Stimulated activated CD8-positive, alpha-beta memory T cell treated with anti-CD3 and anti-CD28 coated beads, Interleukin-15, amount 100 ng/mL, for 1 hour (primary cell): ENCODE measurements at places on chromosomes 13 and 19.

- no peak for DNase-seq
These were observed 77.4 kb upstream of the NBEA start for GRCh38 chr13:34864671-34865070.

GRCh38 chr13:32902874-32903273, 113.3 kb upstream of the KL start:
- no peak for DNase-seq

GRCh38 chr19:46863818-46864629, 3.2 kb downstream of the ARHGAP35 start:
- no peak for DNase-seq

- no peak for DNase-seq
These were observed 16.5 kb upstream of the FOSB start for GRCh38 chr19:45451131-45451849.

- no peak for DNase-seq
These were observed 65.2 kb upstream of the USPL1 start for GRCh38 chr13:30552567-30552966.

DNA sequence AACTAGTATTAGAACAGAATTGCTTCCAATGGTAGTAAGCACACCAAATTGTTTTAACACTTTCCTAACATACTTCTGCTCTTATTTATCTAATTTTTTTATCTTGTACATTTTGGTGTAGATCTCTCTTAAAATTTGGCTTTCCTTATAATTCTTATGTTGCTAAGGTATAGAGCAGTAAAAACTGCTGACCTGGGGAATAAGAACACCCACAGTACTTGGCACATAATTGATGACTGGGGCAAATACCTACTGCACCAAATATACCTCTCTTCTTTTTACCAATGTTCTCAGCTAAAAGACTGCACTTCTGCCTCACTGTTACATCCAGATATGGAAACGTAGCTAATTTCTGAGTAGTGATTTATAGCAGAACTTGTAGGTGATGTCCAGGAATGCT, 642.2 kb downstream of the LIG4 start:
- no peak for DNase-seq

GRCh38 chr19:4967738-4968461, 1.0 kb upstream of the KDM4B start:
- DNase-seq = no peak

- no peak for DNase-seq
These were observed 4.7 kb upstream of the PGLS start for GRCh38 chr19:17506745-17507144.

DNA sequence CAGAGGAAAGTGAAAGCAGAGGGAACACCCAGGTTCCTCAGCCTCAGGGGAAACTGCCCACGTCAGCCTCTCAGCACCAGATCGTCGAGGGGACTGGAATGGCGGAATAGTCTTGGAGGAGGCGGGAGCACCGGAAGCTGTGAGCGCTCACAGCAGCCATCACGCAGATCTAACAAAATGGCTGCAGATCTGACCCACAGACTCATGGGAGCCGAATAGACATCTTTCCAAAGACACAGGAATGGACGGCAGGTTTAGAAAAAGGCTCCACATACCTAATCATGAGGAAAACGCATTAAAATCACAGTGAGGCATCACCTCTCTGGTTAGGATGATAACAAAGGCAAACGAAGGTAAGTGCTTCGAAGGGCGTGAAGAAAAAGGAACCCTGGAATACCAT, 11.8 kb upstream of the LILRA2 start:
- no peak for DNase-seq

DNA sequence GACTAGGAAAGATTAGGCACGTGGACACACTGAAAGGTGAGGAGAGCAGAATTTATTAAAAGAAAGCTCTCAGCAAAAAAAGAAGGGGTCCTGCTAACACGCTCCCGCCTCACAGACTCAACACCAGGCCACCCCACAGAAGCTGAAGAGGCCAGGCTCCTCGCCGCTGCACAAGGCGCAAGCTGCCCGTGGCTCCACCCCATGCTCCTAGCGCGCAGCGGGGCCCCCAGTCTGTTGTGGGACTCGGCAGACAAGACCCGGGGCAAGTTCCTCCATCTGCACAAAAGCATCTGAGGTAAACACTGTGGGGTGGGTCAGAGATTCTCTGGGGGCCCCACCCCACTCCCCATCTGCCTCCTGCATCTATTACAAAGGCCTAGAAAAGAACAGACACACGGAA, 1462.4 kb downstream of the EFNB2 start:
- DNase-seq = no peak

- no peak for DNase-seq
These were observed 26.4 kb upstream of the SCEL start for GRCh38 chr13:77508959-77509620.

GRCh38 chr19:48964205-48965039, 687 bp upstream of the FTL start:
- no peak for DNase-seq

- DNase-seq = no peak
These were observed 15.7 kb upstream of the ENOX1 start for GRCh38 chr13:43802511-43802910.

- no peak for DNase-seq
These were observed 1034.9 kb downstream of the PCDH9 start for GRCh38 chr13:66195238-66195637.

DNA sequence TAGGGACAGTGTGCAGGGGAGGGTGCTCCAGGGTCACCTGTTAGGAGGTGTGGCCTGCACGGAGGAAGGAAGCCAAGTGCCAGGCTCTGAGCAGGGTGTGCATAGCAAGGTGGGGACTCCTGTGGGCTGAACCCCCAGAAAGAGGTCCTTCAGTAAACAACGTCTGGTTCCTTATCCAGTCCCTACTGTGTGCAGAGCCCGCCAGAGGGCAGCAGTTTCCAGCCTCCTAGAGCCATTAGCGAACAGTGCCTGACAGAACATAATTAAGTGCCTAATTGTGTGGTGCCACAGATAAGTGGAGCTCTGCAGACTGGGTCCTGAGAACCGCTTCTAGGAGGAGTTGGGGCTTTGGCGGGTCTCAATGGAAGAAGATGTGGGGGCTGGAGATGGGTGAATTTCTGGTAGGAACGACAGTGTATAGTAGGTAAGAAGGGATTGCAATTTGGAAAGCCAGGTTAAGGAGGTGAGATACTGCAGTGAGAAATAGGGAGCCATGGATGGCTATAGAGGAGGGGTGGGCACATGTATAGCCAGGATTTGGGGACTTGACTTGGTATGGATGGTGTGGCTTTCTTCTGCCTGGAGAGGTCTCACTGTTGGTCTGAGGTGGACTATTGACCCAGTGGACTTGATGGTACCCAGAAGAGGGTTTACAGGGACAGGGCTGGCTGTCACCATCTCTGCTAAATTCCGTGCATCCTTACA, 323.1 kb downstream of the ZNF536 start:
- DNase-seq = no peak

GRCh38 chr13:102769679-102770078, 3.9 kb downstream of the TEX30 start:
- no peak for DNase-seq

DNA sequence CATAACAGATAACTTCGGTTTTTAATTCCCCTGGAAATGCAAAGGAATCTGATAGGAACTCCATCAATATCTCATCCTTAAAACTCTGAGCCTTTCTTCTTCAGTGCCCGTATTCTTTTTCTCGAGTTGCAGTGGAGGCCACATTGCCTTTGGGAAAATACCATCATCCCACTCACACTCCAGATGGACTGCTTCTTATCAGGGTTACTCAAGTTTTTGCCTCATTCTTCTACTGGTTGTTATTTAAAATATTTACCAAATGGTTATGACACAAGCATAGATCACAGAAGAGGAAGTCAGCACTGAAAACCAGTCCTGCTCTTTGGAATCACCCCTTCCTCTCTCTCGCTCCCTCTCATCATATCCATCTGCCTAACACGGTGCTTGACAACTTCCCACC, 1020.5 kb upstream of the SLC10A2 start:
- no peak for DNase-seq

GRCh38 chr13:78430166-78430791, 173.1 kb downstream of the POU4F1 start:
- DNase-seq = no peak

DNA sequence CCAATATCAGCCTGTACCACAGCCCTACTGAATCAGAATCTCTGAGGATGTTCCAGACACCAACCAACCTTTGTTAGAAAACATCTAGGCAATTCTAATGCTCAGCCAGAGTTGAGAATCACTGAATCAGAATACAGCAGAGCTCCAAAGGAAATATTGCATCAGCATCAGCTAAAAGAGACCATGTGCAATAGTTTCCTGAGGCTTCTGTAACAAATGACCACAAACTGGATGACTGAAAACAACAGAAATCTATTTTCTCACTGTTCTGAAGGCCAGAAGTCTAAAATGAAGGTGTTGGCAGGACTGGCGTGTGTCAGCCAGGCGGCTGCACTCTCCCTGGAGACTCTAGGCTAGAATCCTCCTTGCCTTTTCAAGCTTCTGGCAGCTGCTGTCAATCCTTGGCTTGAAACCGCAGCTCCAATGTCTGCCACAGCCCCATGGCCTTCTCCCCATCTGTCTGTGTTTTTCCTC, 1.2 kb upstream of the DCT start:
- DNase-seq = no peak

DNA sequence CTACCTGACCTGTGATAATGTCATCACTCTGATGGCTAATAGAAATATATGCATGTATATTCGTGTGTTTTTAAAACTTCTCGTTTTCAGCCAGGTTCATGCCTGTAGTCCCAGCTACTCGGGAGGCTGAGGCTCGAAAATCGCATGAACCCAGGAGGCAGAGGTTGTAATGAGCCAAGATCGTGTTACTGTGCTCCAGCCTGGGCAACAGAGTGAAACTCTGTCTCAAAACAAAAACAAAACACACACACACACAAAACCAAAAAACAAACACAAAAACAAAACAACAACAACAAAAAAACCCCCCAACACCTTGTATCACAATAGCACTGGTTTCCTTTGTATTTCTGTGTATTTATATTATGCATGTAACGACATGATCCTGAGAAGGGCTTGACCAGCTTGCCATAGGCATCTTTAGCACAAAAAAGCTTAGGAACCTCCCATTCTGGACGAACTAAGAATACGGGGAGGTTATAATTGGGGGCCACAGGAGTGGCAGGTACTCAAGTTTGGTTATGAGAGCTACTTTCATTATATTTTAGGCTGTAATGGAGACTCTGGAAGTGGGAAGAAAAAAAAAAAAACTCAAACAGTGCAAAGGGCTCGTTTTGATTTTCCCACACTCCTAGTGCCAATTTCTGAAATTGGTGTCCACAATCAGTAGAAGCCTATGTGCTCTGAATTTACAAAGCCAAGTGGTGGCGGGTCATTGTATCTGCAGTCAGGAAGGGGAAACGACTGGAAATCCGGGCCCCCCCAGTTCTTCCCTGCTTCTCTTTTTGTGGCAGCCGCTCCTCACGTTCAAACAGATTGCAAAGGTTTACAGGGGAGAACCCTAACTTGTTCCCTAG, 1.2 kb upstream of the ACP7 start:
- DNase-seq = no peak

DNA sequence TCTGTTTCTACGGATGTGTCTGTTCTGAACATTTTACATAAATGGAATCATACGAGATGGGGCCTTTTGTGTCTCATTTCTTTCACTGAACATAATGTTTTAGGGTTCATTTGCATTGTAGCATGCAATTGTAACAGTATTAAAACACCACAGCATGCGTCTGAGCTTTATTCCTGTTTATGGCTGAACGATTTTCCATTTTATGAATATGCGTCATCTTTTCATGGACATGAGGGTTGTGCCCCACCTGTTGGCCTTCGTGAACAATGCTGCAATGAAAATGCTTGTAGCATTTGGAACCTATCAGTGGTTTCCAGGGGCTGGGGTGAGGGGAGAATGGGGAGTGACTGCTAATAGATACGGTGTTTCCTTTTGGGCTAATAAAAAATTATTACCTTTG, 5.1 kb downstream of the OR10H1 start:
- no peak for DNase-seq

- DNase-seq = no peak
These were observed 15.4 kb downstream of the ADAT3 start for GRCh38 chr19:1920644-1921043.

DNA sequence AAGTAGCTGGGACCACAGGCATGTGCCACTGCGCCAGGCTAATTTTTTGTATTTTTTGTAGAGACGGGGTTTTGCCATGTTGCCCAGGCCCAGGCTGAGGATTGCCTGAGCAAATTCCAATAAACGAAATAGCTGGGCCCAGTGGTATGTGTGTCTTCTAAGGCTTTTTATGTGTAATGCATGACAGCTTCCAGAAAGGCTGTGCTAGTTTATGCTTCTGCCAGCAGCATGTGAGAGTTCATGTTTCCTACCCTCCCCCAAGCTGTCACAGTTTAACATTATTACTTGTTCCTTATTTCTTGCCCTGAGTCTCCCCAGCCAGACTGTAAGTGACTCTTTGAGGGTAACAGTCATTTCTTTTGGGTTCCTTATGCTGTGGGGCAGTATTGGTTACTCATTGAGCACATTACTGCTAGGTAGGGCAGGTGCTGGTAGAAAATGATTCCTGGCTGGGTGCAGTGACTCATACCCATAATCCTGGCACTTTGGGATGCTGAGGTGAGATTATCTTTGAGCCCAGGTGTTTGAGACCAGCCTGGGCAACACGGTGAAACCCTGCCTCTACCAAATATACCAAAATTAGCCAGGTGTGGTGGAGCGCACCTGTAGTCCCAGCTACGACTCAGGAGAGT, 13.6 kb downstream of the GPATCH1 start:
- DNase-seq = no peak

DNA sequence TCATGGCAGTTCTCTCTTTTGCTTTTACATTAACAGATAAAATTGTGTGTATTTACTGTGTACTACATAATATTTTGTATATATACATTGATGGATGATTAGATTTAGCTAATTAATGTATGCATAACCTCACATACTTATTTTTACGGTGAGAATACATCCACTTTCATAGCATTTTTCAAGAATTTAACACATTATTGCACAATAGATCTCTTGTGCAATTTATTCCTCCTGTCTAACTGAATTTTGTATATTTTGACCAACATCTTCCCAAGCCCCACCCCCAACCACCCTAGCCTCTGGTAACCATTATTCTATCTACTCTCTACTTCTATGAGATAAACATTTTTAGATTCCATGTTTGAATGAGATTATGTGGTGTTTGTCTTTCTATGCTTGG, 194.7 kb downstream of the RBM26 start:
- DNase-seq = no peak
